ENCODE measurements at places on chromosomes 3 and 15.

GRCh38 chr15:60580650-60581376 lies 101.9 kb upstream of the ICE2 start:
- DNase-seq: no peak

GRCh38 chr3:37689645-37690356 lies 171.9 kb upstream of the CTDSPL start:
- no peak for DNase-seq

DNA sequence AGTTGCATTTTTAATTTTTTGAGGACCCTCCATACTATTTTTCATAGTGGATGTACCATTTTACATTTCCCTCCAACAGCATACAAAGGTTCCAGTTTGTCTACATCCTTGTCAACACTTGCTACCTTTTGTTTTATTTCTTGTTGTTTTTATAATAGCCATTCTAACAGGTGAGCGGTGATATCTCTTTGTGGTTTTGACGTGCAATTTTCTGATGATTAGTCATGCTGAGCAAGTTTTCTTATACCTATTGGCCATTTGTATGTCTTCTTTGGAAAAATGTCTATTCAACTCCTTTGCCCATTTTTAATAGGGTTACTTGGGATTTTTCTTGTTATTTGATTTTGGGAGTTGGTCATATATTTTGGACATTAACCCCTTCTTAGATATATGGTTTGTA lies 187.0 kb downstream of the CDIN1 start:
- no peak for DNase-seq

DNA sequence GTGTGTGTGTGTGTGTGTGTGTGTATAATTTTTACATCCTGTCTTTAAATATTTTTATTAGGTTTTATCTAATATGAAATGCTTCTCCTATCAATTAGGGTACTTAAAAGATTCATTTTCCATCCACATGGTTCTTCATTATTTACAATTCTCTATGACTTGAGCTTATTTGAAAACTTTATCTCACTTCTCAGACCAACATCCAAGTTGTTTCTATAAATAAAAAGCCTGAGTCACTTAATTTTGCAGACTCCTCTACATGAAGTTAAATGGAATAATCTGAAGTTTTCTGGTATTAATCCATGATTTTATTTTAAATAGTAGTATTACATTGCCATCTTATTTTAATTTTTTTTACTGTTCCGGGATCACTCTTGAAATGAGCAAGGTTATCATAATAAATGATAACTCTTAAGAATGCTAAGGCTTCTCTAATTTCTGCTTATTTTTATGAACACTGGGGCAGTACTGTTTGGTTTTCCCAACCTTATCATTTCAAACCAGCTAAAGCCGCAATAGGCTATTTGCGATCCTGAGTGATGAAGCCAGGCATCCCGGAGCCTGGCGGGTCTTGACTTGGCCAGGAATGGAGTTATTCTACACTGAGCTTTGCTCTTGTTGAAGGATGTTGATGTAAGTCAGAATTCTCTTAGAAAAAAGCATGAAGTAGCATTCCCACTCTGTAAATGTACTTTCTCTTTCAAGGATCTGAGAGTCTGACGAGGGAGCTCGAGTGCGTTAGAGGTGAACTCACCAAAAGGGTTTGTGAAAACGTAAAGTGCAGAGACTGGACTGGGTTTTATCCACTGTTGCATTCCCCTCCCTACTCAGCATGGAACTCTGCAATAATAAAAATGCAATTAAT lies 220.2 kb upstream of the LRTM1 start:
- no peak for DNase-seq

GRCh38 chr3:171007316-171007715 lies 19.2 kb downstream of the SLC2A2 start:
- DNase-seq: no peak

DNA sequence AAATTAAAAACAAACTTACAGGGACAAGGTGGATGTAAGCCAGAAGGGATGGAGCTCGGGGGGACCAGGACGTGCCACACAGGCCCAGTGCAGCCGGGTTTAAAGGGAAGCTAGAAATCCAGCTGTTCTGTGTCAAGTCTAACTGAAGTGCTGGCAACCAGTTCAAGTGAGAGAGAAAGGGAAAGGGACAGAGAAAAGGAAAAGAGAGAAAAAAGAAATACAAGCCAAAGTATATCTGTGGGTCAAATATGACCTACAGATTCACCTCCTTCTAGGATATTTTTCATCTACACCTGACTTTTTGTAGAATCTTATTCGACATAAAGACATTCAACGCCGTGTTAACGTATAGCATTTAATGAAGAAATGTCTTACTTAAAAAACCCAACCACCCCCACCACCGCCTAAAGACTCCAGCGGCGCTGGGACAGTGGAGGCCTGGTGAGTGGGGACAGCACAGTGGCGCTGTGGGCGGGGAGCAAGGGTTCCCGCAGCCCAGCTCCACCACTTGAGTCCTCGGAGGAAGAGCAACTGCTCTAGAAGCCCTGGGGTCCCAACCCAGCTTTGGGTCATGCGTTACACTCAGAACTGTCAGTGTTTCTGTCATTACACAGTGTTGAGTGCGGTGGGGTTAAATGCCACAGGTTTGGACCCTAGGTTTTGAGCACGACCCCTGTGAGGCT lies 62.3 kb downstream of the CHSY1 start:
- no peak for DNase-seq

DNA sequence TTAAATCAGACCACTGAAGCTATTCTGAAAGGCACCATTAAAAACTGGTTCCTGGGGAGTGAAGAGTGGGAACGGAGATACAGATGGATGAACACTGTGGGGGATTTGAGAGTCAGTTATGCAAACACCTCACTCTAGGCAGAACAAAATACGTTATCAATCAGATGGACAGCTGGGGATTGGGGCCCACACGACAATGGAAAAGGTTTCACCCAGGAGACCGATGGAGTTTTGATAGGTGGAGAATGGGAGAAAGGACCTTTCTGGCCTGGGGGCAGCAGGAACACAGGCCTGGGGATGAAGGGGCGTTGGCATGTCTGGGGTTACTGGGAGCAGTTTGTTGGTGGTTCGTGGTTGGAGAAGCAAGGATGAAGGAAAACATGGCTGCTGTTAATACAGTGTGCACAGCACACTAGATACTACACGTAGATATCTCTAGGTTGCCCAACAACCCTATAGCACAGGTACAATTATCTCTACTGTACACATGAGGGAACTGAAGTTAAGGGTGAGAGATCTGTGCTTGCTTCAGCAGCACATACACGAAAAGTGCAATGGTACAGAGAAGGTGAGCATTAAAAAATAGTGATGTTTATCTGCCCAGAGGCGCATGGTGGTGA lies 16.5 kb downstream of the ST6GAL1 start:
- DNase-seq: no peak

GRCh38 chr15:68764090-68764489 lies 56.6 kb downstream of the ANP32A start:
- DNase-seq: no peak

GRCh38 chr3:106004137-106004681 lies 135.4 kb upstream of the CBLB start:
- no peak for DNase-seq

DNA sequence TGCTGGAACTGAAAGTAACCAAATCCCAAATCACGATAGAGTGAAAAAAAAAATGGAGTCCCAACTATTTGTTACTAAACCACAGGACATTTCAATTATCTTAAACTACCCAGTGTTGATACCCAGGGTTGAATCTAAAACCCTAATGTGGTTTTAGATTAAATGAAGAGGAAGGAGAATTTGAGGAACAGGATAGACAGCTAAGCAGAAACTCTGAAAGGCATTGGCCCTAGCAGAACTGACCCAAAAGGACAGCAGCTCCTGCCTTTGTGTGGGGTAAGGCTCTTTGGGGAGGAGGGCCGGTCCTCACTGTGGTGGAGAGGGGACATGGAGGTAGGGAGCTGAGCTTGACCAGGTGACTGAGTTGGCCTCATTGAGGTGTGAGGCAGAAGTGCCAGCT lies 30.7 kb upstream of the SNRK start:
- no peak for DNase-seq

DNA sequence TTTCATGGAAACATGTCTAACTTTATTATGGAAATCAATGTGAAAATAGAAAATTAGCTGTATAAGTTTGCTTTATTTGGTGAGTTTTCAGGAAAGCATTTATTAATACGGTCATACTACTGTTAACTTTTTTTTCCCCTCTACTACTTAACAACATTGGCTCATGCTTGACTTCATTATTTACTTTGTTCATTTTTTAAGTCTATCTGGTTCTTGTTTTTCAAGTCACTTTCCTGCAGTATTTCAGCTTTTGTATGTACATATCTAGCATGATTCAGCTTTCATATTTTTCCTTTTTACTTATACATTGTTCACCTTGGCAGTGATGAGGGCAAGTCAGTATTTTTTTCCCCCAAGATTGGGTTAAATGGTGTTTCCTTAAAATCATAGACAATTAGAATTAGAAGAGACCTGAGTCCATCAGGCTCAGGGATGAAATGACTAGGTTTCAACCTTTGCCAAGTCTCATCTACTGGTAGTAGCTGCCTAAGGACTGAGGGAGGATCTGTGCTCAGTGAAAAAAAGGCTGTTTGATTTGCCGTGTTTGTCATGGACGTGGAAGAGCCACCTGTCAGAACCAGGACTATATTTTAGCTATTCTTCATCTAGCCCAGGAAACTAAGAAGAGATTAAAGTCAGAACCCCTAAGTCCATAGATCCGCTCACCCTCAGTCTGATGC lies 15.4 kb downstream of the TMOD3 start:
- no peak for DNase-seq

DNA sequence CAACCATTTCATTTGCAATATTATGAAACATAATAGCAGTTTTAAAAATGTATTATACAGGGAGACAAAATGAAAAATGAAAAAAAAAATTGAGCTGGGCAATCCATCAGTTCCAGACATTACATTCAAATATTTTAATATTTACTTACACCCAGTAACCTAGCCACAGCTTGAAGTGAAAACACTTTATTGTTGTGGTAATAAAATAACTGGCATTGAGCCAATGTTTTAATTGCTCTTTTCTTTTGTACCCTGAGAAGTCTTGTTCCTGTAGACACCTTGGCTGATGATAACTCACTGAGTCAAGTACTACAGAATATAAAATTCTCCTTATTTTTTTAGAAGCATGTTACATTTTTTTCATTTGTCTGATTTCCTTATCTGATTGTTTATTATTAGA lies 180.6 kb downstream of the ROBO1 start:
- no peak for DNase-seq

GRCh38 chr3:180888992-180889560 lies 23.4 kb upstream of the FXR1 start:
- no peak for DNase-seq

DNA sequence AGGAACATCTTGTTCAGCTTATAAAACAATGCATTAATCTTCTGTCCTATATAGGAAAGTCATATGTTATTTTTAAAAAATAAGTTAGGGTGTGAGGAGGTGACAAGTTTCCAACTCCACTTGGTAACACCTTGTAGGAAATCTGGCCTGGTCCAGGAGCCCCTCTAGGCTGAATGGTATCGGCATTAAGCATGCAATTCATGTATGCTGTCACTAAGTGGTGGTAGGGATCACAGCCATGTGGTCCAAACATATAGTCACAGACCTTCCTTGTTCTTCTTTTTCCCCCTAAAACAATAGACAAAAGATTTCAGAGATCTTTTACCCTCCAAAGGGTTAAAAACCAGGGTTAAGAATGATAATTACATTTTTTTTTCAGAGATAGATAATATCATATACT lies 4.2 kb upstream of the APBA2 start:
- DNase-seq: no peak

DNA sequence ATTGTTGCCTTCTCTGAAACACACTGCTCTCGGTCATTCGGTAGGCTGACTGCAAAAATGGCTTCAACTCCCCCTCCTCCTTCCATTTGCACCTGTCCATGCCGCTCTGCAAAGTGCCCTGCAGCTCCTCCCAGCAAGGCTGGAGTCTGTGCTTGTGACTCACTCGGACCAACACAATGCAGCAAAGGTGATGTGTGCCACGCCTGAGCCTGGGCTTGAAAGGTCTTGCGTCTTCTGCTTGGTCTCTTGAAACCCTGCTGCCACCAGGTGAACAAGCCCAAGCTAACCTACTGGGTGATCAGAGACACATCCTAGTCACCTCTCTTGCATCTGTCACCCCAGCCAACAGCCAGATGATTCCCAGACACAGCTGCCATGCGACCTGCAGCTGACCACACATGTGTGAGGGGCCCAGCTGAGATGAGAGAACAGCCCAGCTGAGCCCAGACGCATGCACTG lies 71.1 kb downstream of the MGLL start:
- DNase-seq: no peak

- DNase-seq: no peak
Observed at GRCh38 chr3:106018102-106018501, 149.3 kb upstream of the CBLB start.

DNA sequence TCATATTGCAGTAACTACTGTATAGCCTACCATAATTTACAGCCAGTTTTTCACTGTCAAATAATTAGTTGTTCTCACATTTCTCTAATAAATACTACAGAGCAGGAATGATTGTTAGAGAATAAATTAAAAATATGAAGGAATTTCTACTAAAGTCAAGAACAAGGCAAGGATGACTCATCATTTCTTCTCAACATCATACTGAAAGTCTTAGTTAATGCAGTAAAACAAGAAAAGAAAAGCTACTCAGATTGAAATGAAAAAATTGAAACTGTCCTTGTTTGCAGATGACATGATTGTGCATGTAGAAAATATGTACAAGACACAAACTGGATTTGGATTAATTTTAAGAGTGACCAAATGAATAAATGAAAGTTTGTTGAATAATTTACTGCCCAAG lies 608.2 kb downstream of the NSUN3 start:
- no peak for DNase-seq

DNA sequence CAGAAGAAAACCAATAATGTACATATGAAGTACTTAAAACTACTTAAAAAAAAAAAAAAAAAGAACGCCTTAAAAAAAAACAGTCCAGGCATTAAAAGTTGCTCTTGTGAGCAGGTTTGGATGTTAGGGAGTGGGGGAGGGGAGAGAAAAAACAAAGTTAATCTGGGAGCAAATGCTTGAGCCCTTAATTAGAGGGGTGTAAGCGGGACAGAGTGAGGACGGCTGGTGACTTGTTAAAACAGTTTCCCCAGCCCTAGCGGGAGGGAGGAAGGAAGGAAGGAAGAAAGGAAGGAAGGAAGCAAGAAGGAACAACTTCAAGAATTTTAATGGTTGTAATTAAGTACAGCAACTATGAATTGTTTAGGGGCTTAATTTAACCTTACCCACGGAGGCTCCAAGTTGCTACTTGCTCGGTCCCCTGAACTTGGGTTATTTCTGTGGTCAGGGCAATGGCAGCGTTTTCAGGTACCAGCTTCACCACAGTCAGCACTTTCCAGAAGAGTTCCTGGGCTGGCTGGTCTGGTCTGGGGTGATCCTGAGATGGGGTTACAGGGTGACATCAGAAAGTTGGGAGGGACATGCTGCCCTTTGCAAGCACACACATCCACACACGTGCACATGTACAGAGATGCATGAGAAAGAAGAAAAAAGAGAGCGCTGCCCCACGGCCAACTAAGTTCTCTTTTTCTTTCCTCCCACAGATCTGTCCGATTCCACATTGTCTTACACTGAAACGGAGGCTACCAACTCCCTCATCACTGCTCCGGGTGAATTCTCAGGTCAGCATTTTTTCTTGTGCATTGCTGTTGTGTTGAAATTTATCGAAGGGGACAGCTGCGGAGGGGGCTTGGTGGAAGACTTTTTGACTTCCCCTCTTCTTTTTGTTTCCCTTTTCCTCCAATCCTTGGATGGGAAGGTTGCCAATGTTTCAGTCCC lies 14.0 kb downstream of the SMAD6 start:
- DNase-seq: no peak

- DNase-seq: no peak
Observed at GRCh38 chr3:85312331-85312730, 353.5 kb downstream of the CADM2 start.

GRCh38 chr3:193553586-193553985 lies 1.1 kb downstream of the ATP13A4 start:
- no peak for DNase-seq

Measured in activated T-helper 1 cell treated with Interleukin-2 at 50 U/mL for 16 hours (primary cell).